ENCODE measurements at places on chromosomes 3 and 15. TPM values are rescaled to one million over a fixed set of nuclear protein-coding genes. Genes with fewer than 3 reads are reported as not detected.
A peak's percentile ranks its signal among the peaks of the same experiment; 100 is the strongest.

TP63 gene
- 1.3 TPM for total RNA-seq

- H3K27me3 ChIP-seq = no peaks in the 10 kb centered on the region
- no peaks in the 10 kb centered on the region for H3K36me3 ChIP-seq
- no peak overlapping the region for H3K27ac ChIP-seq
- H3K4me3 ChIP-seq = no peak overlapping the region
Observed at GRCh38 chr15:100043068-100043641, 298.6 kb downstream of the ADAMTS17 start.

- H3K27me3 ChIP-seq = no peaks in the 10 kb centered on the region
- H3K27ac ChIP-seq = peak within 1 kb of the TSS; percentile 61
- H3K4me1 ChIP-seq = peaks cover 4% of the 10 kb centered on the region
- peak; percentile 49 for DNase-seq
Observed at GRCh38 chr15:62165104-62165792, at the start of gene C2CD4B. C2CD4B (minus strand) TSS chr15:62165285; CDS start chr15:62164984, 301 bp downstream.

GRCh38 chr15:42846647-42847046, 73.9 kb downstream of the TTBK2 start:
- no peak overlapping the region for H3K27ac ChIP-seq
- no peaks in the 10 kb centered on the region for H3K27me3 ChIP-seq
- H3K4me3 ChIP-seq = no peak overlapping the region
- H3K4me1 ChIP-seq = no peaks in the 10 kb centered on the region
- H3K36me3 ChIP-seq = no peaks in the 10 kb centered on the region

SGO1 gene
- 0.46 TPM for total RNA-seq

FBN1 gene
- 147 TPM for total RNA-seq

DNA sequence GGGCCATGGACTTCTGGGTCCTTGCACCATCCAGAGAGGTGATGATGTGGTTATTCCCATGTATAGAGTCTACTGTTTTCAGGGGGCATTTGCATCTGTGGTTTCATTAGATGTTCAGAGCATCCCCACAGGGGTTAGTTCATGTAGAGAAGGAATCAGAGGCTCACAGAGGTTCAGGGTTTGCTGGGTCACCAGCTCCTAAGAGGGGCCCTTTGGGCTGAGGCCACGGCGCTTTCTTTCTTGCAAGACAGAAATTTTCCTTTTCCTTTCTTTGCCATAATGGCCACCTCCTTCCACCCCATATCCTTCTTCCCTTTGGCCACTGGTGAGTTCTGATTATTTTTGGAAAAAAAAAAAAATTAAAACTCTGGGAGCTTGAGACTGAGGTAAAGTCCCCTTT, 62.3 kb downstream of the APBA2 start:
- no peak overlapping the region for H3K4me3 ChIP-seq
- DNase-seq = no peak
- no peaks in the 10 kb centered on the region for H3K36me3 ChIP-seq
- H3K4me1 ChIP-seq = no peaks in the 10 kb centered on the region

GRCh38 chr3:142943870-142944269, 19.6 kb downstream of the PAQR9 start:
- no peaks in the 10 kb centered on the region for H3K36me3 ChIP-seq
- no peak overlapping the region for H3K27ac ChIP-seq
- DNase-seq = no peak
- no peaks in the 10 kb centered on the region for H3K4me1 ChIP-seq
- H3K27me3 ChIP-seq = peaks cover 6% of the 10 kb centered on the region

NR2C2 gene
- total RNA-seq = 62.3 TPM

- no peak for DNase-seq
- no peaks in the 10 kb centered on the region for H3K36me3 ChIP-seq
- no peak overlapping the region for H3K27ac ChIP-seq
Observed at GRCh38 chr3:120875989-120876388, 32.0 kb upstream of the STXBP5L start.

HESX1 gene
- 1.6 TPM for total RNA-seq

GRCh38 chr3:24344784-24345439, 149.7 kb downstream of the THRB start:
- peaks cover 8% of the 10 kb centered on the region for H3K4me1 ChIP-seq
- no peak overlapping the region for H3K27ac ChIP-seq
- no peak for DNase-seq
- no peaks in the 10 kb centered on the region for H3K27me3 ChIP-seq
- no peaks in the 10 kb centered on the region for H3K36me3 ChIP-seq

- H3K27ac ChIP-seq = no peak overlapping the region
- no peaks in the 10 kb centered on the region for H3K36me3 ChIP-seq
- no peaks in the 10 kb centered on the region for H3K4me1 ChIP-seq
- no peaks in the 10 kb centered on the region for H3K27me3 ChIP-seq
- no peak for DNase-seq
Observed at GRCh38 chr3:159776779-159777178, 211.9 kb upstream of the IL12A start.

FAM162A gene
- 32.5 TPM for total RNA-seq

- H3K27me3 ChIP-seq = no peaks in the 10 kb centered on the region
- no peaks in the 10 kb centered on the region for H3K4me1 ChIP-seq
- no peak for DNase-seq
- H3K36me3 ChIP-seq = no peaks in the 10 kb centered on the region
- no peak overlapping the region for H3K27ac ChIP-seq
Observed at GRCh38 chr15:37084602-37085001, 15.7 kb downstream of the MEIS2 start.

GRCh38 chr3:37819591-37819990, 42.1 kb upstream of the CTDSPL start:
- DNase-seq = no peak
- H3K4me3 ChIP-seq = no peak overlapping the region
- no peaks in the 10 kb centered on the region for H3K4me1 ChIP-seq
- H3K36me3 ChIP-seq = peaks cover 28% of the 10 kb centered on the region

GRCh38 chr3:158451405-158452055, 119.5 kb upstream of the MLF1 start:
- H3K4me3 ChIP-seq = no peak overlapping the region
- no peaks in the 10 kb centered on the region for H3K36me3 ChIP-seq
- H3K27ac ChIP-seq = no peak overlapping the region
- no peaks in the 10 kb centered on the region for H3K27me3 ChIP-seq

- H3K4me3 ChIP-seq = no peak overlapping the region
- no peaks in the 10 kb centered on the region for H3K4me1 ChIP-seq
- H3K36me3 ChIP-seq = no peaks in the 10 kb centered on the region
- no peak for DNase-seq
- no peaks in the 10 kb centered on the region for H3K27me3 ChIP-seq
Observed at GRCh38 chr3:164478323-164478722, 600.0 kb downstream of the SI start.

GRCh38 chr15:41987246-41987924, 15.0 kb upstream of the EHD4 start:
- H3K27me3 ChIP-seq = no peaks in the 10 kb centered on the region
- peaks cover 29% of the 10 kb centered on the region for H3K4me1 ChIP-seq
- no peak for DNase-seq

FSIP1 gene
- total RNA-seq = 1.1 TPM

RYR3 gene
- 4.2 TPM for total RNA-seq

PRSS50 gene
- 6.0 TPM for total RNA-seq

DNA sequence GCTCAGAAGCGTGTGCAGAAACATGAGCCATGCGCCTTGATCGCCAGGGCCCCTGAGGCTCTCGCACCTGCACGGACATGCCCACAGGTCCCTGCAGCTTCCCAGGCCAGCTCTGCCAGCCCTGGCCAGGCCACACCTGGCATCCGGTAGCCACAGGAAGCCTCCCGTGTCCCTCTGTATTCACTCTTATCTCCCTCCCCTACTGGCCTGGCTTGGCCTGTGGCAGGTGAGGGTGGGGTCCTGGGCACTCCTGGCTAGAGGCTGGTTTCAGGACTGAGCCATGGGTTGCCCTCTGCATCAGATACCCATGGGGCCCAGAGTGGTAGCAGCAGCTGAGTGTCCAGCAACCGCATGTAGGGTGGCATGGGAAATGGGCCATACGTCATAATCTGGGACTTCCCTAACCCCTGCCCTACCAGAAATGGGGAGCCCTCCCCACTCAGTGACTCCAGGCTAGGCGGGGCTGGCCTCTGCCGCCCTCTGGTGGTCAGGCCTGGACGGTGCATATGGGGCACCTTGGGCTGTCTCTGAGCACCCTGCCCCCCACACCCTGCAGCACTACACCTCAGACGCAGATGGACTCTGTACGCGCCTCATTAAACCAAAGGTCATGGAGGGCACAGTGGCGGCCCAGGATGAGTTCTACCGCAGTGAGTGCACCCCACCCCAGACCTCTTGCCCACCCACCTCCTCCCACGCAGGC, 12.6 kb upstream of the LMAN1L start:
- H3K4me1 ChIP-seq = no peaks in the 10 kb centered on the region
- no peak overlapping the region for H3K4me3 ChIP-seq
- no peak overlapping the region for H3K27ac ChIP-seq
- DNase-seq = peak; percentile 60
- no peaks in the 10 kb centered on the region for H3K27me3 ChIP-seq

- H3K36me3 ChIP-seq = no peaks in the 10 kb centered on the region
- DNase-seq = no peak
- H3K4me1 ChIP-seq = no peaks in the 10 kb centered on the region
- H3K4me3 ChIP-seq = no peak overlapping the region
- no peaks in the 10 kb centered on the region for H3K27me3 ChIP-seq
Observed at GRCh38 chr3:50551054-50551659, 16.4 kb downstream of the C3orf18 start.

DNA sequence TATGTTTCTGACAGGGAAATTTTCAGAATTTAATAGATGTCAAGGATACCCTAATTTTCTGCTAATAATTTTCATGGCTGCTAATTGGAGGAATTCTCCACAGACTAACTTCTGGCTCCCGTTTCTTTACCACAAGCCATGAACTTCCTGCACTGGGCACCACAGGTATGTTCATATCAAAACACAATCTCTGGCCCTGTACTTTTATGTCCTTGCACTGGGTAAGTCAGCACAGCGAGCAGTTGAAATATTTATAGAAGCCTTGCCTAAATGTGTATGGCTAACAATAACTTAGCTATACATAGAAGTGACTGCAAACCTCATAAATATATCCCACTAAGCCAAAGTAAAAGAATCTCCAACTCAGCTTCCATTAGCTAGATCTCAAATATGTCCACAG, 246.9 kb downstream of the ZIC1 start:
- H3K4me1 ChIP-seq = no peaks in the 10 kb centered on the region
- no peak overlapping the region for H3K4me3 ChIP-seq
- H3K36me3 ChIP-seq = no peaks in the 10 kb centered on the region
- H3K27ac ChIP-seq = no peak overlapping the region
- no peak for DNase-seq
